ENCODE measurements at places on chromosomes 1 and 21.
A peak's percentile ranks its signal among the peaks of the same experiment; 100 is the strongest.

- peak; percentile 25 for DNase-seq
These were observed 105.0 kb downstream of the LEPR start for GRCh38 chr1:65525266-65526048.

DNA sequence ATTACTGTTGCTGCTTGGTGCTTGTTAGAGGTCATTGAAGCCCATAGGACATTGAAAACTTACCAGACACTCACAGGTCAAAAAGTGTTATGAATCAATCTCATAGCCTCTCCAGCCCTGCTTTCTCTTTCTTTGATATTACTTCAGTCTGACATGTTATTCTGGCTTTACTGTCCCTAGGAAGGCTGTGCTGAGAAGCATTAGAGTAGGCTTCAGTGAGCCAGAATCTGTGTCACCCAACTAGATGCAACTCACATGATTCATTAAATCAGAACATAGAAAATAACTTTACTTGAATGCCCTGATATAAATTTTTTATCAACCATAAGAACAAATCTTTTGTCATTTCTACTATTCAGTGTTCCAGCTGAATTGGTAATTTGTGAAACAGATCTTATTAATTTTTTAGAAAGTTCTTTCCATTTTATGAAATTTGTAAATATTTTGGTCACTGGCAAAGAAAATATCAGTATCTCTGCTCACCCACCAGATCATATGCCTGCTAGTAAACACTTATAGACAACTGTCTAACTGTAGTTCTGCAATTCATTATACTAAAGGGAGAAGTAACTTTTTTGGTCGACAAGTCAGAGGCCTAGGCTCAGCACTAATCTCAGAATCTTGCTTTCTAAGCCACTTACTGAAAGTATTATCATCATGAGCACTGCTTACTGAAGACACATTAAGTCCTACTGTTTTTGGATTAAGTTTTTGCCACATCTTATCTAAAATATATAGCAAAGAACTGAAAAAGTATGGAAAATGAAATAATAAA is 48.2 kb downstream of the RPAP2 start:
- DNase-seq: no peak

- no peak for DNase-seq
These were observed 13.1 kb upstream of the SLC30A10 start for GRCh38 chr1:219941179-219942118.

GRCh38 chr1:53148123-53148522 is 5.7 kb upstream of the SLC1A7 start:
- DNase-seq: no peak
